ENCODE measurements at places on chromosomes 4 and X. TPM values are rescaled to one million over a fixed set of nuclear protein-coding genes. Genes with fewer than 3 reads are reported as not detected.

The EDA gene
- 1.1 TPM for polyA plus RNA-seq

The SLITRK2 gene
- not detected for polyA plus RNA-seq

The IL3RA gene
- not detected for polyA plus RNA-seq

The NLRP2B gene
- polyA plus RNA-seq: not detected

The PF4V1 gene
- polyA plus RNA-seq: not detected

The RADX gene
- 2.4 TPM for polyA plus RNA-seq

The IL1RAPL1 gene
- polyA plus RNA-seq: not detected

The KCND1 gene
- 0.06 TPM for polyA plus RNA-seq

The RAP2C gene
- 17.6 TPM for polyA plus RNA-seq

The HAUS7 gene
- 29.9 TPM for polyA plus RNA-seq

The TMA16 gene
- 17.2 TPM for polyA plus RNA-seq

The HSFX3 gene
- polyA plus RNA-seq: not detected

The STK32B gene
- polyA plus RNA-seq: not detected

The H2BW2 gene
- polyA plus RNA-seq: not detected

The CTAG1B gene
- polyA plus RNA-seq: not detected

The NDST4 gene
- not detected for polyA plus RNA-seq
